Transverse colon (tissue), 4 donors: ENCODE measurements at places on chromosomes 4 and X. TPM values are rescaled to one million over a fixed set of nuclear protein-coding genes. Genes with fewer than 3 reads are reported as not detected.

Gene ADAMTS3
- 0.64 TPM for total RNA-seq

Gene KCTD8
- total RNA-seq = 0.16 TPM

Gene CFAP47
- total RNA-seq = not detected

Gene TNIP2
- 91.8 TPM for total RNA-seq

Gene PLK4
- total RNA-seq = 2.3 TPM
